ENCODE measurements at places on chromosomes 16 and 17. TPM values are rescaled to one million over a fixed set of nuclear protein-coding genes. Genes with fewer than 3 reads are reported as not detected.

DNA sequence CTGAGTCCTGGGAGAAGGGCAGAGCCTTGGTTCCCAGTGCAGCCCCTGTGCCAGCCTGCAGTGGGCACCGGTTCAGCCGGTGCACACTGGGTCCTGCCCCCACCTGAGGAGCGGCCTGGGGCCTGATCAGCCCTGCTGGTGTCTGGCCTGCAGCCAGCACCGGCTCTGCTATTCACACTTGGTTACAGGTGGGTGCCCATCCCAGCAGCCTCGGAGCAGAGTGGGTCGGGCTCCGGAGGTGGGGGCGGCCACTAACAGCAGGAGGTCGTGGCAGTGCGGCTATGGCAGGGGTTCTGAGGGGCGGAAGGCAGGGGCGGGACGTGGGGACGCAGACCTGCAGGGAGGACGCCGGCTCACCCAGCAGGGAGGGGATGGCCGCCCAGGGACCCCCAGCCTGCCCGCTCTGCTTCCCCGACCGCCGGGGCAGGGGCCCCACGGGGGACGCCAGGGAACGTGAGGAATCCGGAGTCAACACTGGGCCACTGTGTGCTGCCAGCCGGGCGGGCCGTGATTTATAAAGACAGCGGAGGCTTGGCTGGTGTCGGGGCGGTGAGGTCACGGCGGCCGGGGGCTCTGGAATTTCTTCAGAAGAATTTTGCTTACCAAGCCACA, 20.3 kb downstream of the METRNL start:
- DNase-seq: no peak
- peaks cover 7% of the 10 kb centered on the region for H3K4me1 ChIP-seq
- H3K4me3 ChIP-seq: no peak overlapping the region
- H3K27ac ChIP-seq: no peak overlapping the region
- no peaks in the 10 kb centered on the region for H3K27me3 ChIP-seq

DNA sequence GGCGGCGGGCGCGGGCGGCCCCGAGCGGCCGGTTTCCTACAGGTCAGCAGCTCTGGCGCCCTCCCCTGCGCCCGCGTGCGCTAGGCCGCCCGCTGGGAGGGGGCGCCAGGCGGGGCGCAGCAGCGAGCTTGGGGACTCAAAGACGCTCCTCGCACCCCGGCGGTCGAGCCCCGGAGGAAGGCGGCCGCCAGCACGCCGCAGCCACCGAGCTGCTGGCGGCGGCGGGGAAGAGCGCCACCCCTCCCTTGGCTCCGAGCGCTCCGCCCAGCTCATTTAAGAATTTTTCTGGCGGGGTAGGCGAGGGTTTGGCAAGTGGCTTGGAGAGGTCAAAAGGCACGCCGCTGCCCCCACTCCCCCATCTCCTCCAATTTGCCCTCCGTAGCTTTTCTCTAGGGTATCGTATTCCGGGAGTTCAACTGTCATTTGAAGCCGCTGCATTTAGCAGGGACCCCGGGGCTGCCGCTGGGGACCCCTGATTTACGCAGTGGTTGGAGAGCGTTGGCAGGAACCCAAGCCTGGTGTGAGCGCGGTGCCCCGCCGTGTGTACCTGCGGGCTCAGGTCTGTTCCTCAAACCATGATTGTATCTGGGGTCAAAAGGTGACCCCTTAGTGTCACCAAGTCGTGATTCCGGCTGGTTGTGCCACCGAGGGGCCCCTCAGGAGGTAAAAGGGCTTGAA, 59.5 kb upstream of the GSE1 start:
- no peaks in the 10 kb centered on the region for H3K27me3 ChIP-seq
- H3K4me3 ChIP-seq: peak overlapping the region; percentile 88
- H3K27ac ChIP-seq: peak overlapping the region; percentile 83
- peaks cover 13% of the 10 kb centered on the region for H3K4me1 ChIP-seq
- H3K36me3 ChIP-seq: peaks cover 9% of the 10 kb centered on the region
- DNase-seq: peak; percentile 29

DNA sequence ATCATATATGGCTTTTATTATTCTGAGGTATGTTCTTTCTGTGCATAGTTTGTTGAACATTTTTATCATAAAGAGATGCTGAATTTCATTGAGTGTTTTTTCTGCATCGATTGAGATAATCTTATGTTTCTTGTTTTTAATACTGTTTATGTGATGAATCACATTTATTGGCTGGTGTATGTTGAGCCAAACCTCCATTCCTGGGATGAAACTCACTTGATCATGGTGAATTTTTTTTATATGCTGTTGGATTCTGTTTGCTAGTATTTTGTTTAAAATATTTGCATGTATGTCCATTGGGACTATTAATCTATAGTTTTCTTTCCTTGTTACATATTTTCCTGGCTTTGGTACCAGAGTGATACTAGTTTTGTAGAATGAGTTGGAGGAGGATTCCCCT, 500.2 kb downstream of the CDH11 start:
- H3K27ac ChIP-seq: no peak overlapping the region
- no peaks in the 10 kb centered on the region for H3K36me3 ChIP-seq
- H3K27me3 ChIP-seq: no peaks in the 10 kb centered on the region
- no peak for DNase-seq
- no peak overlapping the region for H3K4me3 ChIP-seq

DNA sequence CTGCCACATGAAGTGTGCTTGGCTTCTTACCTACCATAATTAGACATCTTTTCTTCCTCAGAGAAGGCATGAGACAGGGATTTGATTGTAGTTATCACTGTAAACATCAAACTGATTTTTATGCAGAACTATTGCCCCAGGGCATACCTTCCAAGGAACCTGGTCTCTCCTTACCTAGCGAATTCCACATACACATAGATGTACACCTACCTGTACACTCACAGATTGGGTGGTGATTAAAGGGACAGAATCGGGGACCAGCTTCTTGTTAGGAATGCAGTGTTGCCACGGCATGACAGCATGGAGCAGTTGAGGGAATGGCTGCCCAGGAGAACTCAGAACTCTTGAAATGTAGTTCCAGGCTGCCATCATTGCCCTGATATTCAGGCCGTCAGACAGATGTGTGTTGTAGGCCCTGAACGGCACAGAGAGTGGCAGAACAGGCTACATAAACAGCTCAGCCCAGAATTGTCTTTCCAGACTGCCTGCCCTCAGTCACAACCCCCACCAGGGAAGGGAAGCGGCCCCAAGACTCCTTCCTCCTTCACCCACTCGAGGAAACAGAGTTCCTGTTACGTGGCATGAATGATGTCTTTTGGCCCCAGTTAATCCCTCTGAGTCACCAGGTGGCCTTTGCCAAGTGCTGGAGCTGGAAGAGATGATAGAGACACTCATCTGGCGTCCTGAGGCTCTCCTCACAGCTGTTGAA, 17.8 kb upstream of the NAGLU start:
- no peak overlapping the region for H3K27ac ChIP-seq
- H3K36me3 ChIP-seq: no peaks in the 10 kb centered on the region
- no peaks in the 10 kb centered on the region for H3K4me1 ChIP-seq
- no peak for DNase-seq
- no peaks in the 10 kb centered on the region for H3K27me3 ChIP-seq

GRCh38 chr16:60107437-60107836, 1373.3 kb upstream of the GOT2 start:
- no peaks in the 10 kb centered on the region for H3K4me1 ChIP-seq
- H3K27me3 ChIP-seq: no peaks in the 10 kb centered on the region
- H3K27ac ChIP-seq: no peak overlapping the region
- no peak for DNase-seq
- H3K36me3 ChIP-seq: no peaks in the 10 kb centered on the region

DNA sequence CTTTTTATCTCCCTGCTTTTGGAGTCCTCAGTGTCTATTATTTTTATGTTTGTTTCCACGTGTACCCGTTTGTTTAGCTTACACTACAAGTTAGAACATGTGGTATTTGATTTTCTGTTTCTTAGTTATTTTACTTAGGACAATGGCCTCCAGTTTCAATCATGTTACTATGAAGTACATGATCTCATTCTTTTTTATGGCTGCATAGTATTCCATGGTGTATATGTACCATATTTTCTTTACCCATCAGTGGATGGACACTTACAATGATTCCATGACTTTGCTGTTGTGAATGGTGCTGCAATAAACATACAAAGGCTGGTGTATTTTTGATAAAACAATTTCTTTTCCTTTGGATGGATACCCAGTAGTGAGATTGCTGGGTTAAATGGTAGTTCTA, 269.5 kb downstream of the HS3ST3A1 start:
- H3K36me3 ChIP-seq: no peaks in the 10 kb centered on the region
- no peak overlapping the region for H3K4me3 ChIP-seq
- DNase-seq: no peak
- H3K27me3 ChIP-seq: no peaks in the 10 kb centered on the region
- no peak overlapping the region for H3K27ac ChIP-seq

CDH1 gene
- total RNA-seq: 0.34 TPM

GRCh38 chr17:78113804-78114785, 14.5 kb downstream of the TMC6 start:
- peaks cover 31% of the 10 kb centered on the region for H3K36me3 ChIP-seq
- no peak for DNase-seq
- no peaks in the 10 kb centered on the region for H3K27me3 ChIP-seq
- H3K4me1 ChIP-seq: peaks cover 21% of the 10 kb centered on the region

DNA sequence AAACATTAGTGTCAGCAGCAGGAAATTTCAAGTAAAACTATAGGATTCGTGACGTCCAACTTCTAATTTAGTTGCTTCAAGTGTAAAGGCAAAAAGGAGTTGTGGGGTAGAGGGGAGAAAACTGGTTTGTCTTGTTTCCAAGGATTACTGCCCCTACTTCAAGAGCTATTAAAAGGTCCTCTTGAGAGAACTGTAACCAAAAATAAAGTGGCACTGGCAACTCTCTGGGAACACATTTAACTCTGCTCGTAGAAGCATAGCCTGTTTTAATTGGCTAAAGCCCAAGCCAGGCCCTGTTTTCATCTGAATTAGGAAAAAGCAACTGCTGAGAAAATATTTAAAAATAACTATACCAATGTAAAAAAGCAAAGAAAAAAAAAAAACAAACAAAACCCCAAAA, 51.8 kb upstream of the AKAP1 start:
- H3K36me3 ChIP-seq: no peaks in the 10 kb centered on the region
- no peak overlapping the region for H3K27ac ChIP-seq
- H3K27me3 ChIP-seq: no peaks in the 10 kb centered on the region
- no peaks in the 10 kb centered on the region for H3K4me1 ChIP-seq

GRCh38 chr16:79628501-79628975, 28.0 kb upstream of the MAF start:
- H3K27me3 ChIP-seq: no peaks in the 10 kb centered on the region
- peaks cover 6% of the 10 kb centered on the region for H3K4me1 ChIP-seq
- DNase-seq: no peak
- H3K36me3 ChIP-seq: no peaks in the 10 kb centered on the region
- H3K27ac ChIP-seq: no peak overlapping the region
- no peak overlapping the region for H3K4me3 ChIP-seq

DNA sequence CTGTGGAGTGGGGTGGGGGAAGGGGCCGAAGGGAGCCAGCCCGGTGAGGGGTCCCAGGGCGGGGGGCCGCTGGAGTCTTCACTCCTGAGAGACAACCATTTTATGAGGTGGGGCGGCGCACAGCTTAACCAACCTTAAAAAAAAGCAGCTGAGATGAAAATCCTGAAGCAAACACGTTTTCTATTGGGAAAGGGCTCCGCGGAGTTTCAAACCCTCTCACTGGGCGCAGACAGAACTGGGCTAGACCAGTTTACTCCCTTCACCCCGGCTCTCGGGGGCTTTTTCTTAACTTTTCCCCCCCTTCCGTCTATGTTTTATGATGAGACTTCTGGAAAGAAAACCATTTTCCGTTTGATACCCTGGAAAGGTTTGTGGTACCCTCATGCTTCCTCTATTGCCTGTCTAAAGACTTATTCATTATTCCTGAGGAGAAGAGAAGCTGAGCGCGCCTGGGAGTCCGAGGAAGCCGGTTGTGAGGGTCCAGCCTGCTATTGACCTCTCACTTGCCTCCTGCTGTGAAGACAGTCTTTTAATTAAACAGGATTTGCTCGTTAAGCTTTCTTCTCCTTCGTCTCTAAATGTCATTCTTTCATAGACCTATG, 482 bp upstream of the SSH2 start:
- H3K27me3 ChIP-seq: no peaks in the 10 kb centered on the region
- H3K4me1 ChIP-seq: peaks cover 13% of the 10 kb centered on the region
- no peaks in the 10 kb centered on the region for H3K36me3 ChIP-seq
- peak overlapping the region; percentile 81 for H3K4me3 ChIP-seq

LPO gene
- 0.15 TPM for total RNA-seq

GRCh38 chr16:74275031-74275636, 21.5 kb upstream of the PSMD7 start:
- no peak for DNase-seq
- H3K36me3 ChIP-seq: no peaks in the 10 kb centered on the region
- H3K4me3 ChIP-seq: no peak overlapping the region
- no peaks in the 10 kb centered on the region for H3K4me1 ChIP-seq

SHPK gene
- total RNA-seq: 10.8 TPM

- H3K27ac ChIP-seq: no peak overlapping the region
- H3K27me3 ChIP-seq: no peaks in the 10 kb centered on the region
- no peak overlapping the region for H3K4me3 ChIP-seq
- H3K36me3 ChIP-seq: peaks cover 10% of the 10 kb centered on the region
Observed at GRCh38 chr16:75580-76501, 2.2 kb upstream of the MPG start.

DNA sequence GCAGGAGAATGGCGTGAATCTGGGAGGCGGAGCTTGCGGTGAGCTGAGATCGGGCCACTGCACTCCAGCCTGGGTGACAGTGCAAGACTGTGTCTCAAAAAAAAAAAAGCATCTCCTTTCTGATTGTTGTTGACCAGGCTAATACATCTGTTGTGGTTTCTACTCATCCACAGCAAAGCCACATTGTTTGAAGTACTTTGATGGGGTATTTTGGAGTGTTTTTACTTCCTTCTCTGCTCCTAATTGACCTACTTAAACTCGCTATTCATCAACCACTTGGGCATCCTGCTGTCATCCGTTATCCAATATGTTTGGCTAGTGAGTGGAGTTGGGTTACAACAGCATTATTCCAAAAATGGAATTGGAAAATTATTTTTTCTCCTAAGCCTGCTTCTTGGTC, 3.5 kb upstream of the CDC27 start:
- peaks cover 11% of the 10 kb centered on the region for H3K4me1 ChIP-seq
- H3K4me3 ChIP-seq: no peak overlapping the region
- no peaks in the 10 kb centered on the region for H3K27me3 ChIP-seq
- no peak for DNase-seq

GRCh38 chr17:79070266-79070880, 4.3 kb upstream of the ENGASE start:
- H3K27me3 ChIP-seq: no peaks in the 10 kb centered on the region
- H3K36me3 ChIP-seq: no peaks in the 10 kb centered on the region
- DNase-seq: no peak
- H3K4me3 ChIP-seq: no peak overlapping the region
- H3K4me1 ChIP-seq: peaks cover 8% of the 10 kb centered on the region

Data from naive thymus-derived CD4-positive, alpha-beta T cell (primary cell).